ENCODE measurements at places on chromosomes 3 and 15. TPM values are rescaled to one million over a fixed set of nuclear protein-coding genes. Genes with fewer than 3 reads are reported as not detected.
A peak's percentile ranks its signal among the peaks of the same experiment; 100 is the strongest.

DNA sequence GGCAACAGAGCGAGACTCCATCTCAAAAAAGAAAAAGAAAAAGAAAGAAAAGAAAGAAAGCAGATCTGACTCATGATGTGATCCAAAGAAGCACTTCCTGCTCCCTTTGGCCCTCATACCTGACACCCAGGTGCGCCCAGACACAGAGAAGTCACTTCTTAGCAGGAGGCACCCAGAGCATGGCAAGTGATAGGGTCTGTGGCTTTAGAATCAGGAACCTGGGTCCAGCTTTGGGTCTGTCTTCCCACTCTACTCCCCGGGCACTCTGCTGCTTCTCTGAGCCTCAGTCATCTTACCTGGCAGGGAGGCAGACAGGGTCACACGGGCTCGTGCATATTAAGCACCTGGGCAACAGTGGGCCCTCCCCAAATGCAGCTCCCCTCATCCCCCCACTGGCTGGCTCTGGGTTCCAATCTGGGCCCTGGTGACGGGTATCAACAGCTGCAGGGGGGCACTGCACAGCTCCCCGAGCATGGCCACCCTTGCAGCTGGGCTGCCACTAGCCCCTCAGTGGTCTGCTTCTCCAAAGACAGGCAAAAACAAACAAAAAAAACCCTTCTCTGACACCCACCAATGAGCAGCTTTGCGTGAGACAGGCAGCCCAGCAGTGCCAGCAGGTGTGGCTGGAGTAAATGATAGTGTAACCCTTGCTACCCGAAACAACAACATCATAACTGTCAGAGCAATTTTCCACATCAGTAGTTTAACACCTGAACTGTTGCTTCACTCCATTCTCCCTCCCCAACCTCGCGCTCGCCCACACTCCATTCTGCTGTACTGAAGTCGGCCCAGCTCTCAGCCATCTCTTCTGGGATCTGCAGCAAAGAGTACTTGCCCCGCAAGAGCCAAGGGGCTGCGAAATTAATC, 99.8 kb downstream of the MEGF11 start:
- no peak for DNase-seq

DNA sequence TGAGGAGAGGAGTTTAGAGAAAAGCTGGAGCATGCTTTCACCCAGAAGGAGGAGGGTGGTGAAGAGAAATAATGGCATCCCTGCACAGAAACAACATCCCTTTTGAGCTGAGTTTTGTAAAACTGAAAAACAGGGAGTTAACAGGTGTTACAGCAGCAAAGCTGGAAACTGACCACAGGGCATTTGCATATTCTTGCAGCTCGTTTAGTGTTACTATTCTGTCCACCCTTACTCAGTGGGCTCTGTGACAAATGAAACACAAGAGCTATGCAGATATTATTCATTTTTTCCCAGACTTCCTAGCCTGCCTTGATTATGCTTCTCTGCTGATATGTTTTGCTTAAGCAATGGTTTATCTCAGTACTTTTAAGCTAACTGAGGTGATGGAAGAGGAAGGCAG, 272.0 kb downstream of the NEK10 start:
- no peak for DNase-seq

- DNase-seq: no peak
These were observed 29.4 kb downstream of the ITGA11 start for GRCh38 chr15:68402432-68403160.

- no peak for DNase-seq
These were observed 889.8 kb downstream of the ROBO1 start for GRCh38 chr3:78878011-78878410.

GRCh38 chr3:45002139-45002660, 23.9 kb upstream of the CLEC3B start:
- no peak for DNase-seq

- DNase-seq: no peak
These were observed 4.2 kb downstream of the CACNA2D3 start for GRCh38 chr3:54126551-54126950.

- no peak for DNase-seq
These were observed 128.1 kb downstream of the MBNL1 start for GRCh38 chr3:152396867-152397266.

GRCh38 chr15:53843869-53844569, 84.6 kb upstream of the WDR72 start:
- DNase-seq: no peak

- DNase-seq: peak; percentile 56
These were observed 106.3 kb upstream of the RNU6-1 start for GRCh38 chr15:67945951-67946700.

- no peak for DNase-seq
These were observed 474.0 kb downstream of the EPHB1 start for GRCh38 chr3:135268941-135269532.

DNA sequence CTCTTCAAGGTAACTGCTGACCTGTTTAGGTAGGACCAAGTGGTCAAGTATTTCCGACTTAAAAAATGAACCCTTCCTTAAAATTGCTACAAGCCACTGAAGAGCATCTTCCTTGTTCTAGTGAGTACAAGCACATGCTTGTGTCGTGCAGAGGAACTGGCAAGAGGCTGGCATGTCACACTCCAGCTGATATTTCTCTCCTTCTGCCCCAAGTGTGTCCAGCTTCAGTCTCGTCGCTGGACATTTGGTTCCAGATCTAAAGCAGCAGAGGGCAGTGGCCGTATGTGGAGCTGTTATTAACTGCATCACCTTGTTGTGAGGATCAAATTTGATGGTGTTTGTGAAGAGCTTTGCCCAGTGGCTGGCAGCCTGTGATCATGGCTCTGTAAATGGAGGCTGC, 10.0 kb downstream of the RBP2 start:
- DNase-seq: no peak

DNA sequence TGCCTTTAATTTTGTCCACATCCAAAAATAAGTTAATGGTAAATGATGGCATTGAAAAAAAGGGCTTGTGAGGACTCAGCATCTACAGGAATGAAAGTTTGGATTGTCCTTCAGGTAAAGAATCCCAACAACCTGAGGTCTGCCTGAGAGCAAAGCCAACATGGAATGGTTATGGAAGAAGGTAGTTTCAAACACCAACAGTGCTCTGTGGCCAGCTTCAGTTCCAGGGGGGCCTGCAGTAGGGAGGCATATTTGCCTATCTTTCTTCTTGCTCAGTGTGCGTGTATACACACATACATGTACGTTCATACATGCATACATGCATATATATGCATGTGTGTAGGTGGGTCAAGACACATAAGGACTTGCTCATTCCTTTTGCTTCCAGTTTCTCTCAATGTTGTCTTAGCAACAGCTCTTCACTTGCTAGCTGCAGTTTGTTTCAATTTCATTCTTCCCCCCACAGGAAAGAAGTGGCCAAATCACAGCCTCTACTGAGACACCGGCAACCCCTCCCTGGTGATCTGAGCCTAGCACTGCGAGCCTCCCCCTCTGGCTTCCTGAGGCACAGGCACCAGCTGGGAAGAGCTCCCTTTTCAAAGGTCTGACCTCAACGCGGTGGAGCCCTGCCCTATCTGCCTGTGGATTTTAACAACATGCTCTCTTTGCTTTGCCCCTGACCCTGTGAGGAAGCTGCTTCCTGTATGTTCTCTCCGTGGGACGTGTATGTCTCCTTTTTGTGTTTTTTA, 146.2 kb downstream of the KLF13 start:
- DNase-seq: no peak

GRCh38 chr3:42906848-42907183, 874 bp downstream of the ZNF662 start:
- DNase-seq: no peak

GRCh38 chr3:12508291-12508700, 24.0 kb downstream of the TSEN2 start:
- DNase-seq: no peak

DNA sequence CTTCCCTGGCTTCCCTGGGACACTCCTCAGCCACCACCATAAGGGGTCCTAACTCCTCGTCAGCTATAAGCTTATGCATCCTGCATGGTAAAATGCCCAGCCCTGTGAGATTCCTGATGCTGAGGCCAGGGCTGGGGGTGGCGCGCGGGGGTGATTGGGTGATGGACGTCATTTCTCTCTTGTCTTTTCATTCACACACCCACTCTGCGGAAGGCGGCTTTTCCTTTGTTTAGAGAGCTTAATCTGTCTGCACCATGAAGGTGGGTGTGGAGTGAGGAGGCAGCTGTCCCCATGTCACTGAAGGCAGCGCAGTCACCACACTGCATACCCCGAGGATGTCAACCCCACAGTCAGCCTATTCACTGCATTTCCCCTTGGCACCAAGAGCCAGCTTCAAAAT, 110.0 kb upstream of the NSMCE3 start:
- no peak for DNase-seq

GRCh38 chr3:111667170-111667569, 72.0 kb upstream of the ZBED2 start:
- no peak for DNase-seq

GRCh38 chr3:182435860-182436259, 357.4 kb upstream of the ATP11B start:
- DNase-seq: no peak

TLR9 gene
- polyA plus RNA-seq: not detected

PLSCR5 gene
- polyA plus RNA-seq: not detected

ACSBG1 gene
- polyA plus RNA-seq: 1.1 TPM

SLC12A1 gene
- polyA plus RNA-seq: 462 TPM
